ENCODE measurements at places on chromosomes 5 and 9. TPM values are rescaled to one million over a fixed set of nuclear protein-coding genes. Genes with fewer than 3 reads are reported as not detected.

SLC6A19 gene
- 0.09 TPM for total RNA-seq

GRCh38 chr9:5630081-5630507, 1.2 kb downstream of the RIC1 start:
- DNase-seq, result no peak

DNA sequence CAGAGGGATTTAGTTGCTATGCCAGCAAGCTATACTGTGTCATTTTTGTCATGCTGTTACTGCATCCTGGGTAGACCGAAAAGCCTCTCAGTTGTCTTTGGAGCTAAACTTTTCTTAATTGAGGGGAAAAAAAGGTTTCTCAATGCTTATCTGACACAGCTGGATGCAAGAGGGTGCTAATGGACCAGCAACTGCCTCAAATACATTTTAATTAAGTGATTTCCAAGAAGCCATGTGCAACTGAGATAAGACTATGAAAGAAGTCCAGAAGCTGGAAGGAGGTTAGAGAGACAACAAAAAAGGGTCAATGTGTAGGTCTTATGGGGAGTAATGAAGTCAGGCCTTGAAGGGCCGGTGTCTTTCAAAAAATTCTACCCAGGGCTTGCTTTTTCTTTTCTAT, 465.7 kb upstream of the DMAC1 start:
- DNase-seq, result no peak

NUTM2G gene
- not detected for total RNA-seq

WDR38 gene
- not detected for total RNA-seq

LECT2 gene
- not detected for total RNA-seq

BTF3 gene
- 508 TPM for total RNA-seq

GRCh38 chr5:151620461-151620840, 29.3 kb upstream of the FAT2 start:
- no peak for DNase-seq

DNA sequence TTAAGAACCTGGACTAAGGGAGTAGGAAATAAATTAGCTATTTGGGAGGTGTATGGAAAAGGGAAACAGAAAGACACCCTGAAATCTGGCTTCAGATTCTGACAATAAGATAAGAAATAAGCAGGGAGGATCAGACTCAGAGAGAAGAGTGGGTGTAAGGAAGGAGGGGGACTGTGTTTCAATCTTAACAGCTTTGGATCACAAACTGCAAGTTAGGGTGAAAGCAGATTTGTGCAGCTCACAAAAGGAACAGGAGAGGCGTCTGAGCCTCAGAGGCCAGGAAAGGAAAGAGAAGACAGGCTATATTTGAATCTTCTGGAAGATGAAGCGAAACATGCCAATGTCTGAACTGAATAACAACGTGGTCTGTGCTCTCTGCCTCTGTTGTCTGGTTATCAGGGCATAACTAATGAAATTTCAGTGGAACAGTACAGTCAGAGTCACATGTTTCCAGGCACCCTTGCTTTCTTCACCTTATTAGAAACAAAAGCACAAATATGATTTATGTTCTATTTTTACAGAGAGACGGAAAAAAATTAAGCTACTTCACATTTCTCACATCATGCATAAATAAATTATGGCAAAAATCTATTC, 26.6 kb downstream of the SGTB start:
- DNase-seq, result no peak

- DNase-seq, result no peak
Observed at GRCh38 chr9:36346569-36346968, 53.5 kb downstream of the RNF38 start.

All from sciatic nerve (tissue), 2 donors.